ENCODE measurements at places on chromosomes 7 and 10. TPM values are rescaled to one million over a fixed set of nuclear protein-coding genes. Genes with fewer than 3 reads are reported as not detected.

OR2A2 gene
- not detected for total RNA-seq

ECHS1 gene
- 108 TPM for total RNA-seq

- DNase-seq, result no peak
Observed at GRCh38 chr10:6135039-6135438, 46.2 kb downstream of the RBM17 start.

- DNase-seq, result no peak
Observed at GRCh38 chr7:150631866-150632864, at the start of gene GIMAP6. TSS of gene GIMAP6 (minus strand) at chr7:150632385. CDS start at chr7:150630142, 2,243 bp downstream.

DNA sequence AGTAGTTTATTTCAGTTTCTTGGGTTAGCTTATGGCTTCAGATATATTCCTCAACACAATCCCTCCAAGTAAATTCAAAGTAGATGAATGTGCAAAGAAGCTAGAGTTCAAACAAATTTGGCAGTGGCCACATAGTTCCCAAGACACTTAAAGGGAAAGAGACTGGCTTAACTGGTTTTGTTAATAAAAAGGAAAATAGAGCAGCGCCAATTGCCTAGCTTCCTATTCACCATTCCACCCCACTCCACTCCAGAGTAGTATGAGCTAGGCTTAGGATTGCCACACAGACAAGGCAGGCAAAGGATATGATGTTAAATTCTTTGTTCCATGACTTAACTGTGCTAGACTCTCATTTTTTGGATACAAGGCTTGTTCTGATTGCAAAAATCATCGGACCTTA lies 2.0 kb downstream of the XRCC2 start:
- DNase-seq, result no peak
